CD4-positive, alpha-beta T cell treated with Interleukin-10 for 1 hour (primary cell): ENCODE measurements at places on chromosomes 6 and 20.

- peak; percentile 25 for DNase-seq
Observed at GRCh38 chr6:35594503-35595186, 81.9 kb upstream of the TULP1 start.

DNA sequence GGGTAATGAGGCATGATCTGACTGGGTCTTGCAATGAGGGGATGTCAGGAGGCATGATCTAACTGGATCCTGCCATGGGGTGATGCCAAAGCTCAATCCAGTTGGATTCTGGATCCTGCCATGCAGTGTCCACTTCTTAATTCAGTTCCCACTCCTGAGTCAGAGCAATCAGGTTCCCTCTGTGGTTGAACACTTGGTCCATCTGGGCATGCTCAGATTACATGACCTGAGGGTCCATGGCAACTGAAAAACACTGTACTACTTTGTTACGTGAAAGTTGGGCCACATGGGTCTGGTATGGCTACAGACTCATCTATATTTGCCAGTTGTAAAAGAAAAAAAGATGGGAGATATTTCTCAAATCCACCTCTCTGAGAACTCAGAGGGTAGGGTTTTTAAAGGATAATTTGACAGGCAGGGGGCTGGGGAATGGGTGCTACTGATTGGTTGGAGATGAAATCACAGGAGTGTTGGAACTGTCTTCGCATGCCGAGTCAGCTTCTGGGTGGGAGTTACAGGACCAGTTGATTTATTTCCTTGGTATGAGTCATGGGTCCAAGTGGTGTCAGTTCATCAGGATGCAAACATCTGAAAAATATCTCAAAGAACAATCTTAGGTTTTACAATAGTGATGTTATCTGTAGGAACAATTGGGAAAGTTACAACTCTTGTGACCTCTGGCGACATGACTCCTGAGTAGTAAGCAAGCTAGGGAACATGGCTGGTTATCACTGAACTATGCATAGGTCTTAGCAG is 21.6 kb downstream of the C6orf163 start:
- DNase-seq, result no peak

- DNase-seq, result no peak
Observed at GRCh38 chr6:13117570-13117969, 210.8 kb downstream of the TBC1D7 start.

GRCh38 chr6:137217801-137218472 is 1.2 kb downstream of the IFNGR1 start:
- DNase-seq, result no peak

GRCh38 chr20:8043687-8044282 is 24.2 kb upstream of the TMX4 start:
- DNase-seq, result peak; percentile 78

DNA sequence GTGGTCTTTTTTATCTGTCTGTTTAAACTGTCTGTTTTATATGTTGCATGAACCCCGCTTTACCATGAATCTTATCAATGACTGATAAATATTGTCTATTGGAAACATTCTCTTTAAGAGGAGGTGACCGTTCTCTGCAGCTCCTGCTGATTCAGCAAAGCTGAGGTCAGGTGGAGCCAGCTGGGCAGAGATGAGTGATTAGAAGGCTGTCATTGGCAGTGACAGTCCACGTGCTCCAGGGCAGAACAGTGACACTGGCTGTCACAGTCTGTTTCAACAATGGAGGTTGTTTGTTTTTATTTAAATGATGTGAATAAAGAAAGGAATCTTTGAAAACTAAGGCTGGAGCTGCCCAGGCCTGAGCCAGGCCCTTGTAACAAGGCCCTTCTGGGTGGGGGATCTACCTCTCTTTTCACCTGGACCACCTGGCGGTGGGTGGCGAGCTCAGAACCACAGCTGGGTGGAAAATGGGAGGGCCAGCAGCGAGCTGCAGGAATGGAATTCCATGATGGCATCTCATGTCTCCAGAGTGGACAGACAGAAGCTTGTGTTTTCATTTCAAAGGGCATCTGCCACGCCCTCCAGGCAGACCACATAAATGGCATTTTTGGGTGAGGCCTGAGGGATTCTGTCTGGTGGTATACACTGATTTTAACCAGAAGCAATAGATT is 12.6 kb downstream of the SYNJ2 start:
- DNase-seq, result no peak
